ENCODE measurements at places on chromosomes 13 and 19. TPM values are rescaled to one million over a fixed set of nuclear protein-coding genes. Genes with fewer than 3 reads are reported as not detected.
A peak's percentile ranks its signal among the peaks of the same experiment; 100 is the strongest.

GRCh38 chr13:41668130-41668757 is 210.9 kb downstream of the RGCC start:
- peak; percentile 56 for DNase-seq

Gene OR7A17
- not detected for total RNA-seq

GRCh38 chr13:26300140-26300539 is 46.2 kb downstream of the CDK8 start:
- no peak for DNase-seq

DNA sequence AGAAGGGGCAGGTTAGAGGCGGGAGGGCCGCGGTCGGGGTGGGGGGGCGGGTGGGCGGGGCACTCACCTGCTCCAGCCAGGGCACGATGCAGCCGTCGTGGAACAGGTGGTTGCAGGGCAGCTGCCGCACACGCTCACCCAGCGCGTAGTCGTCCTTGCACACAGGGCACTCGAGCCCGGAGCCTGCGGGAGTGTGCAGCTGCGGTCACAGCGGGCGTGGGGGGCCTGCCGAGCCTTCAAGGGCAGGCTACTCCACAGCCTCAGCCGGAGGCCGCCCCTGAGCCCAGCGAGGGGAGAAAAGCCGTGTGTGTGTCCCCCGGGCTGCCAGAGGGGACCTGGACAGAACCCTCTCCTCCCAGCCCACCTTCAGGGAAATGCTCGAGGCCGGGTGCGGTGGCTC is 8.6 kb downstream of the FGF22 start:
- no peak for DNase-seq

DNA sequence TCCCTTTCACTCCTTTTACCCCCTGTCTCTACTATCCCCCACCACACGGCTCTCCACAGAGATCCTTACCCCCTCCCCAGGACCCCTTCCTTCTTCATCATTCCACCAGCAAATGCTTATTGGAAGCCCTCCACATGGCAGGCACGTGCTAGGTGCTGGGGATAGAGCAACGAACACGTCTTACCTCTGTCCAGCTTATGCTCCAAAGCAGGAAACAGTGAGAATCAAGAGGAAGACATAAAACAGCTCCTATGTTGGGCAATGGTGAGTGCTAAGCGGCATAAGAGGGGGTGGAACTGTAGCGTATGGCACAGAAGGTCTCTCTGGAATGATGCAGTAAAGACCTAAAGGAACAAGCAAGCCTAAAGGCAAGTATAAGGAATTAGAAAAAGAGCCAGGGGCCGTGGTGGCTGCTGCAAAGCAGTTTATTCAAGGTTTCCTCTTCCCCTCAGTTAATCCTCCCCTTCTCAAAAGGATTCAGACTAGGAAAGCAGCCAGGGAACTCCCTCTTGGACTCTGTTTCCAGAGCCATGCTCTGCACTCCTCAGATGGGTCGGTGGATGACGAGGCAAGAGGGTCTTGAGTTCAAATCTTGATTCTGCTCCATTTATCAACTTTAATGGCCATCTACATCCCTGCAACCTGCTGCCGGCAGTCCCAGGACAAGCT is 289.4 kb downstream of the FOXO1 start:
- no peak for DNase-seq

Gene CBLC
- not detected for total RNA-seq

- DNase-seq: peak; percentile 55
These were observed 1.6 kb downstream of the MAP2K7 start for GRCh38 chr19:7905268-7905667.

GRCh38 chr13:95763601-95764000 is 86.7 kb downstream of the DNAJC3 start:
- no peak for DNase-seq

DNA sequence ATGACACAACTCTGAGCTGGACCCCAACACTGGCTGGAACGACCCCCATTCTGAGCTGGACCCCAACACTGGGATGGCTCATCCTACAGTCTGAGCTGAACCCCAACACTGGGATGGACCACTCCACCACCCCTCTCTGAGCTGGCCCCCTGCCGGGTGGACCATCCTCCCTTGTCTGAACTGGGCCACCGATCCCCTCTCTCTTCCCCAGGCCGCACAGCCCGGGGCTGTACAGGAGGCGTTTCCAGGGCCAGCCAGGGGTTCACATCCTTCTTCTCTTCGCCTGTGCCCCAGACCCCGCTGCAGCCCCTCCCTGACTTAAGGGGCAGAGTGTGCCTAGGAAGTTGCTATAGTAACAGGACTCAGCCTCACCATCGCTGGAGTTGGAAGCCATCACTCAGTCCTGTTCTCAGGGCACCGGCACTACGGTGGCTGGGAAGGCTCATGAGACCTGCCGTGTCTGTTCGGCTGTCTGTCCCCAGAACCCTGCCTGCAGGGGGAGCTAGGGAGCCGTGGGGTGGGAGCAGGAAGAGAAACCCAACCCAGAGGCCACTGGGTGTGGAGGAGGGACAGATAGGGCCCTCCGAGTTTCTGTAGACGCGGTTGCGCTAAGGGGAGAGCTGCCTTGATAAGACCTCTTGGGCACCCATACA is 3.7 kb downstream of the PRKACA start:
- peak; percentile 49 for DNase-seq

GRCh38 chr13:44801990-44802389 is 187.3 kb downstream of the NUFIP1 start:
- DNase-seq: no peak

Gene TMEM221
- total RNA-seq: 0.22 TPM

Gene ZNF415
- total RNA-seq: 22.6 TPM

DNA sequence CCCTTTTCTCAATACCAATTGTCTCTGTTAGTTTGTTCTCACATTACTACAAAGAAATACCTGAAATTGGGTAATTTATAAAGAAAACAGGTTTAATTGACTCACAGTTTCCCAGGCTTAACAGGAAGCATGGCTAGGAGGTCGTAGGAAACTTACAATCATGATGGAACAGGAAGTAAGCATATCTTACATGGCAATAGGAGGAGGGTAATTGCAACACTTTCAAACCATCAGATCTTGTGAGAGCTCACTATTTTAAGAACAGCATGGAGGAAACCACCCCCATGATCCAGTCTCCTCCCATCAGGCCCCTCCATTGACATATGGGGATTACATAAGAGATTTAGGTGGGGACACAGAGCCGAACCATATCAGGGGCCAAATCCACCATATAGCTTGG is 1210.1 kb upstream of the SPRY2 start:
- no peak for DNase-seq

GRCh38 chr19:51142119-51142518 is at the start of gene SIGLEC7:
TSS of gene SIGLEC7 (plus strand) at chr19:51142301. CDS start at chr19:51142370, 69 bp downstream.
- peak; percentile 60 for DNase-seq

DNA sequence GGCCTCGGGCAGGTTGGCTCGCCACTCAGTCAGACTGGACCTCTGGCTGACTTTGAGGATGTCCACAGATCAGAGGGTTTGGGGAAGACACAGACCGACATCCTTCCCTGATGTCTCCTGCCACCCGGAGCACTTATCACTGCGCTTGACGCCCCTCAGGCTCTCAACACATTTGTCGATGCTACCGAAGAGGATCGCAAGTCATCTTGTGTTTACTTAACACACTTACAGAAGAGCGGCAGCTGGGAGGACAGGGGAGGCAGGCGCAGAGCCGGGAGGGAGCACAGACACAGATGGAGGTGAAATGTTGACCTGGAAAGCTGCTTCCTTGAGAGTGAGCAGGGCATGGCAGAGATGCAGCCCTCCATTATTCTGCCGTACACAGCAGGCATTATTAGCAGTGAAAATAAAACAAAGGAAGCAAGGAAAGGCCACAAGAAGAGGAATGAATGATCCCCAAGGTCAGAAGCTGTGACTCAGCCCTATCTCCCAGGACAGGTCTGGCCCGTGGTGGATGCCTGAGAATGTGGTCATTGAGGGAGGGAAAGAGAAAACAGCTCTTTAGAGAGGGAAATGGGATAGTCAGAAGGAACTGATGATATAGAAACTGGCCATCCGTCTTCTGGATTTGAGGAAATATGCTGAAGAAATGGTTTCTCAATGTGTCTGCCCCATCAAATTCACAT is 549.5 kb upstream of the ARGLU1 start:
- no peak for DNase-seq

DNA sequence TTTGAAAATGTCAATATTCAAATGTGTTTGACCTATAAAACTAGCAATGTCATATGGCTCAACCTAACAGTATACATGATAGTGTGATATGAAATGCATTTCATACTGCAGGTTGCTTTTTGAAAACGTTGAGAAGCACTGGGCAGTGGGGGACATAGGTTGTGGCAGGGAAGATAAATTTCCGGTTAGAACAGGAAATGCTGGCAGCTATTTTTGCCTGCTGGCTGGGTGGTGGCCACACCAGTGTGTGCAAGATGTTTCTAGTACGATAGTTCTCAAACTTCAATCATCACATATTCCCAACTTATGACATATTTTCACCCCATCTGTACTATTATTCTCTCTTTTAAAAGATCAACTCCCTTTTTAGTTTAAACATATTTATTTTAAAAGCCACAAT is 17.2 kb downstream of the FXYD5 start:
- no peak for DNase-seq

GRCh38 chr19:52230685-52231084 is 38.7 kb upstream of the ZNF766 start:
- DNase-seq: no peak

DNA sequence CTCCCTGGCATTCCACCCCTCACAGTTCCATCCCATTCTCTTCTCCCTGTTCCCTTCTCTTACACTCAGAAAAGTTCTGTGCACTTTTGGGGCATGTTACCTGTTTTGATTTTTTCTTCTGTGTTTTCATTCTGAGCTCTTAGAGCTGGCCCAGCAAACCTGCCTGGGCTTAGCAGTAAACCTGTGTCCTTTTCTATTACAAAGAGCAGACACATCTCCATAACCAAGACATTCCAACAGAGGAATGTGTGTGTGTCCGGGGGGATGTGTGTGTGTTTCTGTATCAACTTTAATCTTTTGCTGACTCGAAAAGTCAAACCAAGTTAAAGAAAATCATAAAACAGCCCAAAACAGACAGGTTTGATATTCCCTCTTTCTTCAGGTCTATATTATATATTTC is 49.1 kb upstream of the SOX21 start:
- no peak for DNase-seq

Gene PLVAP
- total RNA-seq: 105 TPM

Gene ZNF264
- 26.8 TPM for total RNA-seq

DNA sequence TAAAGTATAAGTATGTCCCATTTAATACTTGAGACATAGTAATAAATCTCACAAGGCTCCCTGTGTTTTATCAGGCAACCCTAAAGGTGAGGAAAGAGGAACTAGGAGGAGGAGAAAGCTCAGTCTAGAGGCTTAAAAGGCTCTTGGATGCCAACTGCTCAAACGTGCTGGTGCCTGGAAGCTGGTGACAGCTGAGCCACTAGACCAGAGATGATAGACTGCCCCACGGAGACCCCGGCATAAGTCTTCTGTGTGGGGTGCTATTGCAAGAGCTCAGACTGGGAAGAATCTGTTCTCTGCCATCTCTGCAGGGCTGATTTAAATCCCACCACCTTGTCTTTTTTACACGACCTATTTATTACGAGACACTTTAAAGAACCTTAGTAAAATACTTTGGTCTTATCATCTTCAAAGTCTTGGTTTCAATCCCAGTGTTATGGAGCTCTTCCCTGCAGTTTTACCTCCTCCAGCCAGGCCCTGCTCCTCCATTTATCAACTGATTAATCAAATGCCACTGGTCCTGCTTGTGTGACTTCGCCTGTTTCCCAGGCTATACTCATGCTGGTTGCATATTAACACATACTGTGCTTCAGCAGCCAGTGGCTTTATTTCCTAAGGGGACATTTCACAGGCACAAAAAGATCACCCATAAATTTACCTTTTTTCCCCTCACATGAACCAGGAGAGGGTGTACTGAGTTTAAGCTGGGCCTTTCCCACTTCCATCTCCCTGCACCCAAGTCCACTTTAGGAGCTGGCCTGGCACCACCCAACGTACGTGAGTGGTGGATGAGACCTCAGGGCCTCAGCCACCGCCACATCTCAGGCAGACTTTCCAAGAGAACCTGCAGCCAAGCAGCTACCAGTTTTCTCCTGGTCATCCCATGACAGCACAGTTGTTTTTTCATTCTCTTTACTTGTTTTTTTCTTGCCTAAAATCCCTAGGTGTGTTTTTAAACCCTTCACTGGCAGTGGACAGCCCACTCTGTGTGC is 7.8 kb upstream of the ATP12A start:
- no peak for DNase-seq

DNA sequence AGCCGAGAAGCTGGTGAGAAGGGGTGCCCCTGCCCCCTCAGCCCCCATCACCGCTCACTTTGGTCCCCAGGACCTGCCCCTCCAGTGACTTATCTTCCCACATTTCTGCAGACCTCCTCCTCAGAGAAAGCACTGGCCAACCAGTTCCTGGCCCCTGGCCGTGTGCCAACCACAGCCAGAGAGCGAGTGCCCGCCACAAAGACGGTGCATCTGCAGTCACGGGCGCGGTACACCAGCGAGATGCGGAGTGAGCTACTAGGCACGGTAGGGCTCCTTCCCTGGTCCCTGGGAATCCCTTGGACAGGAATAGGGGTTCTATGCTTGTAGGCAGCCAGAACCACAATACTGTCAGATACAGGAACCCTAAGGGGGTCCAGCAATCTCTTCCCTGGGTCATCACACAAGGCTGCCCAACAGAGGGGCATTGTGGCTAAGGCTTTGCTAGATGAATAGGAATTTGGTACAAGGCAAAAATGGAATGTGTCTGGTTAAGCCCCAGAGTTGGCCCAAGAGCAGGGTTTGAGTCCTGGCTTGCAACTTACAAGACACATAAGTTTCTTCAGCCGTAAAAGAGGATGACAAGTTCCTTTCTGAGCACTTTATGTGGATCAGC is 1.0 kb downstream of the USE1 start:
- DNase-seq: peak; percentile 79

DNA sequence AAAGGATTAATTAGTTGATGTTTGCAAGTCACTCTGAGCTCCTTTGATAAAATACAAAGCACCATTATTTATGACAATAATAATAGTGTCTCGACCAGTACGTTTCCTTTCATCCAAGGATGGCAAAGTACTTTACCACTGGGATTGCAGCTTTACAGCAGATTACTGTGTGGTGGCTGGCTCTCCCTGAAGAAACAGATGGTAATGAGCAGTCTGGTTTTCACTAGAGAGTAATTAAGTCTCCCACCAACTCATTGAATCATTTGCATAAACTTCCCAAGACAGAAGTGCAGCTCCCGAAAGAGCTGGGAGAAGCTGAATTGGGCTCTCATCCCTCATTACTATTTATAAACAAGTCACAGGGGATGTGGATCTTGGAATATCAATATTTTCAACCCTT is 48.7 kb downstream of the KLF5 start:
- DNase-seq: no peak

DNA sequence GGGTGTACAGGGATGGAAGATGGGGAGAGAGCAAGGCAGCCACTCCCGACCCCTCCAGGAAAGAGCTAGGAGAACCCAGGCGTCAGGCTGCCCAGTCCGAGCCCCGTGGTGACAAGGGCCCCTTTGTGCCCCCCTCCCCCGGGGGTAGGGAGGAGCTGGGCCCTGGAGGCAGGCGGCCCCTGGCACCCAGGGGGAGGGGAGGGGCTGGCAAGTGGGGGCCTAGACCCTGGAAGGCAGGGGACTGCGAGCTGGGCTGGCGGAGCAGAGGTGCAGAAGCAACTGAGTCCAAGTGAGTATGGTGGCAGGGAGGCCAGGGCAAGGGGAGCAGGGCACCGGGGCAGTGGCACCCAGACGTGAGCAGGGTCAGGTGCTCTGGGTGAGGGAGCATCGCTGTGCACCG is at the start of gene MAG:
Gene MAG (plus strand): TSS at position 246 of the 400 bp plus-strand sequence. CDS start 3,248 bp downstream, outside the sequence.
- no peak for DNase-seq

Gene ARHGEF7
- 35.3 TPM for total RNA-seq

GRCh38 chr19:51019544-51019925 is at the start of gene KLK10:
TSS of gene KLK10 (minus strand) at chr19:51019709. CDS start at chr19:51019130, 579 bp downstream.
- DNase-seq: no peak

- DNase-seq: no peak
These were observed 37.5 kb upstream of the SACS start for GRCh38 chr13:23470790-23471614.

GRCh38 chr13:33191425-33192210 is 93.9 kb downstream of the STARD13 start:
- no peak for DNase-seq

Gene VSIG10L
- total RNA-seq: 1.9 TPM
